ENCODE measurements at places on chromosomes 1 and 21.

- no peak for DNase-seq
Measured at GRCh38 chr1:204598319-204598969, 82.2 kb downstream of the MDM4 start.

GRCh38 chr1:12153181-12153785, 13.5 kb upstream of the TNFRSF1B start:
- peak; percentile 62 for DNase-seq

DNA sequence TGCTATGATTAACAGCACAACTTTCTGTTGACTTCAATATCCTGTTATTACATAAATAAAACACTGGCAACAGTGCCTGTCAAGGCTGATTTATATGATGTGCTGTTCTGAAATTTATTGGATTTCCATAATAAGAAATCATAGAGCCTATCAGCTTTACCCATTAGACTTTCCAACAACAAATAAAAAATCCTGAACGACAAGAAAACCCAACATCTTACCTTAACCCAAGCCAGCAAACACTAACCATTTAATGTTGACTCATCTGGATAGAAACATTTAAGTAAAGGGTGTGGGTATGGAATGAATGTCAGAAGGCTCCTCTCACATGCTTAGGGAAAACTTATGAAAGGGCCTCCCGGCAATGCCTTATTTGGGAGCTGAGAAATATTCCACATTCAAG, 165.1 kb downstream of the SLC45A1 start:
- DNase-seq = no peak

DNA sequence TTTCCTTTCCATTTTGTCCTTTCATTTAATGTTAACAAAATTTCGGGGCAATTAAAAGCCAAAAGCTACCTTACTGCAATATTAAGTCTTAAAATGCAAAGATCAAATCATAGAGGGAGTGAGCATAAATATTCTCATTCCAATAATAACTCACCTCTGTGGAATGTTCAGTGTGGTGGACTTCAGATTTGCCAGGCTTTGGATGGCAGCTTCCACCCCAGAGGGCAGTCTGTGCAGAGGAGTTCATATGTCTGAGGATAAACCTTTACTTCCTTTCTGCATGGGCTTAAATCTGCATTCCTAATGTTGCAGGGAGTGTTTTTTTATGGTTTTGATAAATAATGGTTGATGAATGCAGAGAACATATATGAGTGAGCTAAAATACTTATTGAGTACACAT, 16.3 kb downstream of the KIAA0040 start:
- DNase-seq = no peak
